ENCODE measurements at places on chromosomes 4 and X.

DNA sequence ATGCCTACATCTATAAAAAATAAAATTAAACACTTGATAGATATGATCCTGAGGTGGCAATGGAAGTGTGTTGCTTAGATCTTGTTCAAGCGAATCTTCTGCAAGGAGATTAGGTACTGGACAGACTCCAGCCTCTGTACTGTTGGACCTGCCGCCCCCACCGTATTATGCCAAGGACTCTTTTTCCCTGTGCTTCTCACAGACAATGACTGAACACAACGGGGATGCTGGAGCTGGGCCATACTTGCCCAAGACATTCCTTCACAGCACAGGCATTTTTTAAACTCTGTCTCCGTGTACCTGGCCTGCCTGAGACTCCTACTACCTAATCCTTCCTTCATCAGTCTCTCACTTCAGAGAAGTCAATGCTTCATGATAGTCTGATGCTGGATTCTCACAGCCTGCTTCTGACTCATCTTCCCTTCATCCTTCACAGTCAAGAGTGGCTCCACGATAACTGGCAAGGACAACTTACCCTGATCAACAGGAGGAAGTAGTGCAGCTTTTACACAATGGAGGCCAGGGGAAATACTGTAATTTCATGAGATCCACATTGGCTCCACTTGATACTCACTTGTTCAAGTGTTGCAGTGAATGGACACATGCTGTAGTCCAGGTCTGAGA, 754.6 kb upstream of the AGA start:
- no peak for DNase-seq

DNA sequence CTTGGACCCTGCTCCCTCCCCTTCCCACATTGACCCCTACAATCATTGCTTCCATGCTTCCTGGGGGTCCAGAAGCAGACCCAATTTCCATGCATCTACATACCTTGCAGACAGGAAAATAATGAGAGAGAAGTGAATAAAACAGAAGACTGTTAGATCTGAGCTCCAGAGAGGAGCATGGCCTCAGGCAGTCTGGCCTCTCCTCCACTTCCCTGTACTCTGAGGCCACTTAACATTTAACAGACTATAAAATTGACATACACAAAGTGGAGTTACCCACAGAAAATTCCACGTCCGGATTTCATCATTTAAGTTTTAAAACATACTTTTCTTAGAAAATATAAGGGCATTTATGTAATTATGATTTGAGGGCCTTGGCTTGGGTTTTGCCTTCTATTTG, 2.1 kb upstream of the PRSS12 start:
- no peak for DNase-seq

DNA sequence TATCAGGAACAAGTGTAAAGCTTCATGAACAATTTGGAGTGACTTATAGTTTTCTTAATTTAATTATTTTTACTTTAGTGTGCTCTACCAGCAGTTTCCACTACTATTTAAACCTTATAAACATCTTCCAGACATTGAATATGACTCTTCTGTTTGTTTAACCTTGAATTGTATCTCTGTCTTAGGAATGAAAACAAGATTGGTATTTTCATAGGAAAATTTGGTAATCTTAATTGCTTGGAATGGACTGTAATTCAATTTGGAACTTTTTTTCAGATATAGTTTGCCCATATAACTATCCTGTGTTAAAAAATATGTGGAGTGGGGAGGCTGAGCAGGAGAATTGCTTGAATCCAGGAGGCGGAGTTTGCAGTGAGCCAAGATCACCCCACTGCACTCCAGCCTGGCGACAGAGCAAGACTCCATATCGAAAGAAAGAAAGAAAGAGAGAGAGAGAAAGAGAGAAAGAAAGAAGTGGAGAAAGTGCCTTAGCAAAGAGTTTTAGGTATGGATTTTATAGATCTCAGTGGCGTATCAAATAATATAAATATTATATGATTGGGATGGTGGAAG, 242.4 kb downstream of the BMPR1B start:
- DNase-seq = no peak

- DNase-seq = no peak
These were observed 102.7 kb upstream of the TBC1D9 start for GRCh38 chr4:140858897-140859296.

DNA sequence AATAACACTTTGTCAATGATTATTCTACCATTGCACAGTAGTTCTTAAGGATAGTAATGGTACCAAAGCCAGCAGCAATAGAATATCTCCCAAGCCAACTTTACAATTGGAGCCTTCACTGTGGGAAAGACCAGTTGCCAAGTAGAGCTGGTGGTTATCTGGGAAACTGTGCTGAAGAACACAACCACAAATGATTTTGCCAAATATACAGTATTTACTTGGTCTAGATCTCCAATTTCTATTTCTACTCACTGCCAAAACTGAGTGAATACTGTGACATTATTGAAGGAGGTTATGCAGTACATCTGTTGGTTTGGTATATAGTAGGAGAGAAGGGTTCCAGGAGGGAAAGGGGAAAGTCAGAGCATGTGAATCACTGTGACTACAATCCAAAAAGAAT, 3.8 kb downstream of the TET2 start:
- DNase-seq = no peak

DNA sequence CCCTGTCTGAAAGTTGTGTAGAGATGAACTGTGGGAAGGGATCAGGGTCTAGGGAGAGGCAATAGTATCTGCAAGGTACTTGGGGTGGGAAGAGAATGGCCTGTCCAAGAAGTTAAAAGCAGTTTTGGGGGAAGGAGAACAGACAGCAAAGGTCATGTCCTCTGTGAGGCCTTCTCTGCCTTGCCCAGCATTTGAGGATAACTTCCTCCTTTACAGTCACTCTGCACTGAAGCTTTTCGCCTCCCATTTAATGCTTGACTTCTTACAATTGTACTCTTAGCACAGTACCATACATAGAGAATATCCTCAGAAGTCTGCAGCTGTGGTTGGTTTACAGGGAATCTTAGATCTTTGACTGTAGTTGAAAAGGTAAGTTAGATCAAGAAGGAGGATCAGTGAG, 121.8 kb upstream of the AP1S2 start:
- DNase-seq = no peak

GRCh38 chr4:4419896-4420295, 33.0 kb downstream of the NSG1 start:
- no peak for DNase-seq

DNA sequence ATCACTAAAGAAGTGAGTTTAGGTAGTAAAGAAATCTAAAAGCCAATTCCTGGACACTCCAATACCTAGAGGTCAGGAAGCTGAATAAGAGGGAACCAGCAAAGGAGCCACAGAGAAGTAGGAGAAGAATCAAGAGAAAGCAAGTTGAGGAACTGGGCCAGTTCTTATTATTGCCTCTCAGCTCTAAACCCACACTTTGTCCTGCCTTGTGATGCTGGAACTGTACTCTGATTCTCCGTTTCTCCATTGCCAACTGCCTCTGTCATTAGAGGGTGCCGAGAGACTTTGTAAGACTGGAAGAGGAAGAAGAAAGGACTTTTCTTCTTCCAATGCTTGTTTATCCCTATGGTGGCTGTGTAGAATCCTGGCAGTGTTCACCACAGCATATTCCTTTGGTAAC, 38.6 kb downstream of the NSUN7 start:
- DNase-seq = no peak

GRCh38 chr4:55468724-55469123, 73.0 kb downstream of the TMEM165 start:
- no peak for DNase-seq

DNA sequence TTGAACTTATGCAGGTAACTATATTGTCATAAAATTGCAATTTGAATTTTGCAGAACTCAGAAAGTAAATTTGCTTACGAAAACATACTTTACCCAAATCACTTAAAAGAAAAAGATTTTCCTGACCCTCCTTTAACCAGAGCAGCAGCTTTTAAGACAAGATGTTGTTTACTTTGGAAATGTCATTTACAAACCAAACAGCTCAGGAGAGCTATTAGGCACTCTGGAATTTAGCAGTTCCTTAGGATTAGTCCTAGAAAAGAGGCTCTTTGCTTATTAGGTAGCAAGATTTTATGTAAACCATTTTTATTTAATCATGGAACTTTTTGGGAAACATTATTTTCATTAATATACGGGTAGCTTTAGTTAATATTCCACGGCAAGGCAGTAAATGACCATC, 765.7 kb upstream of the POU3F4 start:
- DNase-seq = no peak

DNA sequence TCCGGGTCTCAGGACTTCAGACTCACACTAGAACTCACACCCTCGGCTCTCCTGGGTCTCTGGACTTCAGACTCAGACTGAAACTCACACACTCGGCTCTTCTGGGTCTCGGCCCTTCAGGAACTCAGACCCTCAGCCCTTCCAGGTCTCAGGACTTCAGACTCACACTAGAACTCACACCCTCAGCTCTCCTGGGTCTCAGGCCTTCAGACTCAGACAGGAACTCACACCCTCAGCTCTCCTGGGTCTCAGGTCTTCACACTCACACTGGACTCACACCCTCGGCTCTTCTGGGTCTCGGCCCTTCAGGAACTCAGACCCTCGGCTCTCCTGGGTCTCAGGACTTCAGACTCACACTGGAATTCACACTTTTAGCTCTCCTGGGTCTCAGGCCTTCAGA, 137.3 kb downstream of the CRLF2 start:
- no peak for DNase-seq

- DNase-seq = no peak
These were observed 49.5 kb downstream of the ZNF718 start for GRCh38 chr4:173666-174314.

DNA sequence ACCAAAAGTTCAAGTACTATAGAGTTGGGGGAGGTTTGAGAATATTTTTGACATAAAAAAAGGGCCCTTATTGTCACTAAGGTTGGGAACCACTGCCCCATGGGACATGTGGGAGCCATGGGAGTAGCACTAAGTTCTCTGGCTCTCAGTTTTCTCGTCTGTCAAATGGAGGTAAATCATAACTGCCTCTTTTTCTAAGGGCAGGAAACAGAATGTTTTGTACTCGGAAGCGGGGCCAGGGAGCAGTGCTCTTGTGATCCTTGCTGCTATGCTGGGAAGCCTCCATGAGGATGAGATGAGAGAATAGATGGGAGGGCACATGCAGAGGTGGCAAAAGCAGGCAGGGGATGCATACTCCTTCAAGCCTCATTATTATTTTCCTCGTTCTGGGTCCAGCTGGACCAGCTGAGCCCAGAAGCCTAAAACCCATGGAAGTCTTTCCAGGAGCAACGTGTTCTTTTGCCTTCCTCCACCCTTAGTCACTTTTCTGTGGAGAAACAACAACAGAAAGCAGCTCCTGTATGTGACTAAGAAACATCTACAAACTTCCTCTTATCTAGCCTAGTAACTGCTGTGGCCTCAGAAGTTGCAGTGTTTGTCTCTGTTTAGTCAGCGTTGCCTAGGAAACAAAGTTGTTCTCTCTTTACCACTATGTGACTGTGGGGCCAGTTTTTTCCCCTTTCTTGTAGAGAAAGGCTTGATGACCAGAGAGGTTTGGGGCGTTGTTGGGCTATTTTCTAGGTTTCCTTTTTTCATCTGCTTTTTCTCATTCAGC, 64.8 kb downstream of the TSC22D3 start:
- peak; percentile 91 for DNase-seq

DNA sequence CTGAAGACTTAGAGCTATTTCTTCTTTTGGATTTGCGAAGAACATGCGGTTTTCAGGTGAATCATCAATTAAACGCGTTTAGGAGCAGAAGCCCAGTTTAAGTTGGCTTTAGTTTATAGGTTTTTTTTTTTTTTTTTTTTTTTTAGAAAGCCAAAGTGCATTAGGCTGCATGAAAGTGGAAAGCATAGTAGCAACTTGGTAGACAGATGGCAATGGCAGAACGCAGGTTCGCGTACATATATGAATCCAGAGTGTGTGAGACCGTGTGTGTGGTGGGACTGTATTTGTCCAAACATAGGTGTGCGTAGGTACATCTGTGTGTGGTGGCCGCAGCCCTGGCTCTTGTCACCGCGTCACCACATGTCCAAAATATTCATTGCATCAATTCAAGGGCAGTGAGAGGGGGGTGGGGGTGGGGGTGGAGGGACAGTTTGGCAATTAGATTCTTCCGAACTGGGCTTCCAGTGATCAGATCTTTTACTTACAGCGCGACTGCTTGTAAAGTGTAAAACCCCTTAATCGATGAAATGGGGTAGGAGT, 901 bp downstream of the JADE1 start:
- DNase-seq = peak; percentile 21

- no peak for DNase-seq
These were observed 35.8 kb downstream of the LANCL3 start for GRCh38 chrX:37607243-37607642.

- DNase-seq = no peak
These were observed 252.0 kb downstream of the FBXW7 start for GRCh38 chr4:152283801-152284470.

GRCh38 chrX:115251458-115252233, 17.8 kb upstream of the LRCH2 start:
- no peak for DNase-seq

GRCh38 chr4:157655096-157655809, 434.7 kb downstream of the GRIA2 start:
- DNase-seq = no peak

DNA sequence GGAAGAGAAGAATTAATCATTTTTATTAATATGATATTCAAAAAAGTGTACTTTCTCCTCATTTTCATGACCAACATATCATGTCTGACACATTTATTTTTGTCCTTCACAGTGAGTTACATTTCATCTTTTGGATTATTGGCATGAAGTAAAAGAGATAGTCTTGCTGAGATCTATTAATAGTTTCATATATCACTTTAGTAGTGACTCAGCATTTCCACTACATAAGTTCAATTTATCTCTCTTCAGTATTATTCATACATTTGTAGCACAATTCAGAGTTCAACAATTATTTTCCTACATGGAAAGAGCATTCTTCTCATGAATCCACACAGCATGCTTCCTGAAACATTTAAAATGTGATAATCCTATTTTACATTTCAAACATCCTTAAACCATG, 1461.1 kb downstream of the TECRL start:
- DNase-seq = no peak

DNA sequence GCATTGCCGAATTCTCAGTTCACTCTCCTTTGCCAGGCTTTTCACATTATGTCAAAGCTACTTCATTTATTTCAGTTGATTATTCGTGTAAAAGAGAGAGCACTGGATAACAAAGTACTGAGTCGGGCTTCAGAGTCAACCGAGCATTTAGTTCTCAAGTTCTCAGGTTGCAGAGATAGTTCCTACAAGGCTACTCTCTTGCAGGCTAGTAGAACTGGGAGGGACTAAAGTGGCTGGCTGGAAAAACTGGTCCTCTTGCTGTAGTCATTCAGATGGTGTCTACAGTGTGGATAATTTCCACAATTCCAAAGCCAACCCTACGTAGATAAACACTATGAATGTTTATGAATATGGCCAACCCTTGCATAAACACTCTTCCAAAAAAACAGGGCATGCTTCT, 4.6 kb upstream of the CCNG2 start:
- DNase-seq = no peak

DNA sequence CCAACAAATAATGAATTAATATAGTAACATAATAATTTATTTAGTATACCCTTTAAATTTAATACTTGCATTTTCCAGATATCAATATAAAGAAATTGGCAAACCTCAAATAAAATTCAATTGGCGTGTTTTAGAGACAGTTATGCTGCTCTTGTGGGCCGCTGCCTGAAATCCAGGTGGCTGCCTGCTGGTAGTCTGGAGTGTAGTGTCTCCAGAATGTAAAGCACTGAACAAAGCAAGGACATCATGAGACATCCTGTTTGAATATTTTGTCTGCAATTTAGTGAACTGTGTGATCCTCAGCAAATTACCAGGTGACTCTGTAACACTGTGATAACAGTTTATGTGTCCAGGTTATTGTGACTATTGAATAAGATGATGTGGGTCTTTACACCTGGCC, 29.9 kb downstream of the ZFP42 start:
- DNase-seq = no peak

GRCh38 chrX:114097866-114098265, 486.0 kb upstream of the HTR2C start:
- DNase-seq = no peak

- DNase-seq = no peak
These were observed 348.1 kb downstream of the ARHGAP10 start for GRCh38 chr4:148079961-148080360.

Measured in CD4-positive, alpha-beta T cell treated with Interleukin-2 at 100 ng/mL for 4 hours (primary cell).